Ascending aorta (tissue), 2 donors: ENCODE measurements at places on chromosomes 4 and X. TPM values are rescaled to one million over a fixed set of nuclear protein-coding genes. Genes with fewer than 3 reads are reported as not detected.

DNA sequence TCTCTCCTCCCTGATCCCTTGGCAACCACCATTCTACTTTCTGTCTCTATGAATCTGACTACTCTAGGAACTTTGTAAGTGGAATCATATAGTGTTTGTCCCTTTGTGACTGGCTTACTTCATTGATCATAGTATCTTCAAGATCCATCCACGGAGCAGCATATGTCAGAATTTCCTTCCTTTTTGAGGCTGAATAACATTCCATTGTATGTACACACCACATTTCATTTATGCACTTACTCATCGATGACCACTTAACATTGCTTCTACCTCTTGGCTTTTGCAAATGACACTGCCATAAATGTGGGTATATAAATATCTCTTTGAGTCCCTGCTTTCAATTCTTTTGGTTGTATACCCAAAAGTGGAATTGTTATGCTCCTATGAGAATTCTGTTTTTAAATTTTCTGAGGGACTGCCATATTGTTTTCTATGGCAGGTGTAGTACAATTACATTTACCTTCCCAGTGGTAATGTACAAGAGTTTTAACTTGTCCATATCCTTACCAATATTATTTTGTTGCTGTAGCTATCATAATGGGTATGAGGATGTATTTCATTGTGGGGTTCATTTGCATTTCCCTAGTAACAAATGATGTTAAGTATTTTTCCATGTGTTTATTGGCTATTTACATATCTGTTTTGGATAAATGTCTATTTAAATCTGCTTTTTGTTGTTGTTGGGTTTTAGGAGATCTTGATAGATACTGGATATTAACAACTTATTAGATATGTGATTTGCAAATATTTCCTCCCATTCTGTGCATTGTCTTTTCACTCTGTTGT, 466.1 kb downstream of the C4orf33 start:
- no peak overlapping the region for H3K27ac ChIP-seq
- DNase-seq = no peak
- no peaks in the 10 kb centered on the region for H3K36me3 ChIP-seq
- H3K4me3 ChIP-seq = no peak overlapping the region
- no peaks in the 10 kb centered on the region for H3K4me1 ChIP-seq
- no peaks in the 10 kb centered on the region for H3K27me3 ChIP-seq

- no peak for DNase-seq
- H3K27ac ChIP-seq = no peak overlapping the region
Observed at GRCh38 chr4:107780665-107781064, 44.1 kb upstream of the SGMS2 start.

- H3K36me3 ChIP-seq = no peaks in the 10 kb centered on the region
- no peaks in the 10 kb centered on the region for H3K27me3 ChIP-seq
- DNase-seq = no peak
- H3K27ac ChIP-seq = no peak overlapping the region
Observed at GRCh38 chr4:186536285-186536684, 19.1 kb downstream of the MTNR1A start.

GRCh38 chrX:20542072-20542471, 275.4 kb upstream of the RPS6KA3 start:
- no peak overlapping the region for H3K27ac ChIP-seq
- no peaks in the 10 kb centered on the region for H3K27me3 ChIP-seq

DNA sequence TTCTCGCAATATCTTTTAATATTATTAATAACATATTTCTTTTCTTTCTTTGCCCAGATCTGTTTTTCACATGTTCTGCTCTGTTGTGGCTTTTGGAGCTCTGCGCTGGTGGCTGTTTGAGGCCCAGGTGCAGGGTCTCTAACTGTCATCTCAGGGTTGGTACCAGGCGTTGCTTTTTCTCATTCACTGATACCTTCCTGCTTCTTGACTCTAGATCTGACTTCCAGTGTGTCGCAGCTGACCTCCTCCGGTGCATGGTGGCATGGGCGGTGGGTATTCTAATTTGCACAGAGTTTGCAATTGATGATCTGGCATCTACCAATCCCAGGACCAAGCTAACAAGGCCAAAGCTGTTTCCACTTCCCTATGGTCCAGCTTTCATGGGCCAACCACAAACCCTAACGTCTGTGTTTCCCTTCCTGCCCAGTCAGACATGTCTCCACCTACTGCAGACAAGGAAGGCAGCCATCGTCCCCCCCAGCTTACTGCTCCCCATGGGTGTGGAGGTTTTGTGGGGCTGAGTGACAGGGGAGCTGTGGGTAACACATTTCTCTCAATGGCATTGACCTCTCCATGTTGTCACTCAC, 25.2 kb downstream of the LETM1 start:
- DNase-seq = no peak
- H3K4me1 ChIP-seq = no peaks in the 10 kb centered on the region

DNA sequence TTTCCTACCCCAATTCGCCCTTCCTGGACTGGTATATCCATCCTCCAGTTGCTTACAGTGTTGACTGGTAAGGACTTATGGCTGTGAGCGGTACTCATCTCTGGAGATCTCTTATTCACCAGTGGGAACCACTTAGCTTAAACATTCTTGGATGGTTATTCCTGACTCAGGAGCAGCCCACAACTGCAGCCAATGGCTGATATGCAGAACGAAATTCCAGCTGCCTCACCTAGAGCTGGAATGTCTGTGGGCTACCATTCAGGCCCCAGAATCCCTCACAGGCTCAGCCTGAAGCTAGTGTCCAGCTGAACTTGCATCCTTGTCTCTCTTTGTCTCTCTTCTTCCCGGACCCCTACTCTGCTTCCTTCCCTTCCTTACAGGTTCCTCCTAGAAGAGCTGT, 138.9 kb upstream of the SMIM31 start:
- no peaks in the 10 kb centered on the region for H3K36me3 ChIP-seq
- no peaks in the 10 kb centered on the region for H3K4me1 ChIP-seq
- no peak overlapping the region for H3K4me3 ChIP-seq
- no peak for DNase-seq
- H3K27me3 ChIP-seq = no peaks in the 10 kb centered on the region

DNA sequence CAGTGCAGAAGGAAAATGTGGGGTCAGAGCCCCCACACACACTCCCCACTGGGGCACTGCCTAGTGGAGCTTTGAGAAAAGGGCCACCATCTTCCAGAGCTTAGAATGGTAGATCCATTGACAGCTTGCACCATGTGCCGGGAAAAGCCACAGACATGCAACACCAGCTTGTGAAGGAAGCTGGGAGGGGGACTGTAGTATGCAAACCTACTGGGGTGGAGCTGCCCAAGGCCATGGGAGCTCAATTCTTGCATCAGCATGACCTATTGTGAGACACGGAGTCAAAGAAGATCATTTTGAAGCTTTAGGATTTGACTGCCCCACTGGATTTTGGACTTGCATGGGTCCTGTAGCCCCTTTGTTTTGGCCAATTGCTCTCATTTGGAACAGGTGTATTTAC, 142.8 kb upstream of the ARHGEF9 start:
- H3K4me1 ChIP-seq = no peaks in the 10 kb centered on the region
- no peak overlapping the region for H3K27ac ChIP-seq
- H3K27me3 ChIP-seq = no peaks in the 10 kb centered on the region
- H3K4me3 ChIP-seq = no peak overlapping the region

DNA sequence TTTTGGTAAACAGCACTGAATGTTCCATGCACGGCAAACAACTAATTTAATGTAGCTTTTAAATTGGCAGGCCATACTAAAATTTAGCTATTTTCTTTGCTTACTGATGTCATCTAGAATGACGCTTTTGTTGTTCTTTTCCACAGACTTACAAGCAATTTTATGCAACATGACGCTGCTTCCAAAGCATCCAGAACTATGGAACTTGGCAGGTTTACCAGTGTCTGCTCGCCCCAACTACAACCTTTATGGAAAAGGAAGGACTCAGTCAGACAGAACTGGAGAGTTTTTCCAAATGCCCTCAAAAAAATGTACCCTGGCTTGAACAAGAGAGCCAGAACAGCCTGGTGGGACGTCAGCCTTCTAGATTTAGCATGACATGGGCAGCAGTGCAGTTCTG, 58.7 kb downstream of the ANOS1 start:
- no peaks in the 10 kb centered on the region for H3K36me3 ChIP-seq
- no peak overlapping the region for H3K4me3 ChIP-seq
- no peak overlapping the region for H3K27ac ChIP-seq
- no peak for DNase-seq

PCGF3 gene
- 124 TPM for total RNA-seq

GRCh38 chr4:7201420-7202305, 9.3 kb downstream of the SORCS2 start:
- H3K4me1 ChIP-seq = peaks cover 5% of the 10 kb centered on the region
- no peak overlapping the region for H3K27ac ChIP-seq
- no peaks in the 10 kb centered on the region for H3K27me3 ChIP-seq
- H3K36me3 ChIP-seq = no peaks in the 10 kb centered on the region

GRCh38 chrX:111447298-111447697, 35.3 kb upstream of the DCX start:
- no peaks in the 10 kb centered on the region for H3K36me3 ChIP-seq
- no peak overlapping the region for H3K4me3 ChIP-seq
- no peak overlapping the region for H3K27ac ChIP-seq
- H3K4me1 ChIP-seq = no peaks in the 10 kb centered on the region
